ENCODE measurements at places on chromosomes 7 and 10. TPM values are rescaled to one million over a fixed set of nuclear protein-coding genes. Genes with fewer than 3 reads are reported as not detected.

Gene PWWP2B
- 15.3 TPM for total RNA-seq

GRCh38 chr10:102117391-102118159 lies 2.6 kb downstream of the LDB1 start:
- DNase-seq: peak; percentile 83

GRCh38 chr7:303425-303824 lies 13.5 kb downstream of the FOXL3 start:
- DNase-seq: peak; percentile 51

Gene SEMA4G
- total RNA-seq: 8.2 TPM

GRCh38 chr7:17682586-17682985 lies 257.7 kb downstream of the SNX13 start:
- no peak for DNase-seq

- DNase-seq: no peak
These were observed 31.5 kb downstream of the BICC1 start for GRCh38 chr10:58544135-58544534.

Measured in H7 (cell line).